AG10803 (cell line): ENCODE measurements at places on chromosomes 5 and 9.

- no peak for DNase-seq
These were observed 136.6 kb upstream of the STC2 start for GRCh38 chr5:173464813-173465212.

DNA sequence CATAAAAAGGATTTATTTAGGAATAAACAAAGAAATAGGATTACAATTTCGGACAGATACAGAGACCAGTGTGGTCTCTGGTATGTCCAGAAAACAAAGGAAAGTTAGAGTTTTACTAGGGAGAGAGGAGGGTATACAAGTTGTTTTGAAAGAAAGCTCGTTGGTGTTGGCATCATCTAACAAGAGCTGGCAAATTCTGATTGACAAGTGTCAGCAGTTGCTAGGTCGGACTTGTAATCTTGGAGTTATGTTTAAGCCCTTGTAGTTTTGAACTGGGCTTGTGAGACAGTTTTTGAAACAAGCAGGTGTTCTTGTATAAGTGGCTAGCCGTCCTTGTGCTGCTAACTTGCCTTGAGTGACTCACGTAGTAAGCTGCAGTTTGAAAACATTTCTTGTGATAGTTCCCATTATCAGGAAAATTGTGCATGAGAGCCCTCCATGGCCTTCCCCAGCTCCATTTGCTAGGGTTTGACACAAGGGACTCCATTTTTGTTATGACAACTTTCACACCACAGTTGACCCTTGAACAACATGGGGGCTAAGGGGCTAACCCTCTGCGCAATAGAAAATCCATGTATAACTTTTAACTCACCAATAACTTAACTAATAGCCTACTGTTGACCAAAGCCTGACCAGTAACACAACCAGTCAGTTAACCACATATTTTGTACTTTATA is 48.1 kb downstream of the ZNF622 start:
- DNase-seq, result no peak

DNA sequence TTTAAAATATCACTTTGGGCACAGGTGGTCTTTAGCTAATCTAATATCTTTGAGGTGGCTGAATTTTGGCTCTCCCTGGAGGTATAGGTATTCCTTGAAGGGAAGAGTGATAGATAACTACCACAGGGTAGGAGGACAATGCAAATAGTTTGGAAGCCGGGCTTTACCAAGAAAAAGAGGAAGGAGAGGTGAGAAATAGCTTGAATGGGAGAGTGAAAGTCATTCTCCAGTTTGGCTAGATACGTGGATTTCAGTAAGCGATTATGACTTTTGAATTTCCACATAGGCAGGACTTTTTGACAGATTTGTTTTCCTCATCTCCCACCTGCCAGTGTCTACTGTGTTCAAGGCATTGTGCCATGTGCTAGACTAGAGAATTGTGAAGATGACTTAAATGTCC is 45.5 kb downstream of the RASA1 start:
- DNase-seq, result no peak

DNA sequence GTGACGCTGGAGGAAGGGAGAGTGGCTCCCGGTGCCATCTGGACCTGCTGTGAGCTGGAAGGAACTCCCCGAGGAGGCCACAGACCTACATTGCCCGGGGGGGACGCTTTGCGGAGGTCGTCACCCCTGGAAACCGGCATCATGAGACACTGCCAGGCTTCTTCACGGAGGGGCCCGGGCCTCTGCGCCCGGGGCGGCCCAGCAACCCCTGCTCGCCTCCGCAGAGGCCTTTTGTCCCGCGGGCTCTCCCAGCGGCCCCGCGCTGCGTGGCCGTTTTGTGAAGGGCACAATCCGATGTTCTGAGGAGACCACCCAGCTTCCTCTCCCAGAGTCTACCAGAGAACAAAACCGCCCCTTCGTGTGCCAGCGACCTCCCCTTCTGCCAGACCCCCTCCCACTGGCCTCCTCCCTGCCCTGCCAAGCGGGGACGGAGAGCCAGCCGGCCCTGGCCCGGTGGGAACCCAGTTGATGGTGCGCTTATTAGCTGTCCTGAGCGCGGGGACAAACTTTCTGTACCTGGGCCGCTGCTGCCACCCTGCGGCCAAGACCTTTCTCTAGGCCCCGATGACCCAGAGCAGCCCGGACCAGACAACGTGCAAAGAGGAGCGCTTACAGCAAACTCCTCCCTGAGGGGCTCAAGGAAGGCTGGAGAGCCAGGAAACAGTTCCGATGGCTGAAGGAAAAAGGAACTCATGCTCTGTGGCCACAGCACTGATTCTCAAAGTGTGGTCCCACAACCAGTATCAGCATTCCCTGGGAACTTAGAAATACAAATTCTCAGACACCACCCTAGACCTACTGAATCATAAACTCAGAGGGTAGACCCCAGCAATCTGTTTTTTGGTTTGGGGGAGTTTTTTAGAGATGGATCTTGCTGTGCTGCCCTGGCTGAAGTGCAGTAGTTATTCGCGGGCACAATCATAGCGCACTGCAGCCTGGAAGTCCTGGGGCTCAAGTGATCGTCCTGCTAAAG is 86.7 kb downstream of the SLC1A3 start:
- peak; percentile 74 for DNase-seq

DNA sequence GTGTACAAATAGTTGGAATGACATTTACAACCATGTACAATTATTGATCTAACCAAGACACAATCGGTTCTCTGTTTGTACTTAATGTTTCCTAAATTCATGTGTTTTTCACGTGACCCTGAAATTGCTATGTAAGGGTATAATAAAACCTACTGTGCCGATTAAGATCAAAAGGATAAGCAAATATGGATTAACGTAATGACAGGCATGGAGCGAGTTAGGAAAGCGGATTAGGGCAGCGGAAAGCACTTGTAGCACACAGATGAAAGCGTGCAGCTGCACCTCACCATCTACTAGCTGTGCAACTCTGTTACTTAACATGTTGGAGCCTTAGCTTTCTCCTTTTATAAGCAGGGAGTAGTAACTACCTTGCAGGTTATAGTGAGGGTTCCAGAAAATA is 38.3 kb upstream of the ZFYVE16 start:
- no peak for DNase-seq

DNA sequence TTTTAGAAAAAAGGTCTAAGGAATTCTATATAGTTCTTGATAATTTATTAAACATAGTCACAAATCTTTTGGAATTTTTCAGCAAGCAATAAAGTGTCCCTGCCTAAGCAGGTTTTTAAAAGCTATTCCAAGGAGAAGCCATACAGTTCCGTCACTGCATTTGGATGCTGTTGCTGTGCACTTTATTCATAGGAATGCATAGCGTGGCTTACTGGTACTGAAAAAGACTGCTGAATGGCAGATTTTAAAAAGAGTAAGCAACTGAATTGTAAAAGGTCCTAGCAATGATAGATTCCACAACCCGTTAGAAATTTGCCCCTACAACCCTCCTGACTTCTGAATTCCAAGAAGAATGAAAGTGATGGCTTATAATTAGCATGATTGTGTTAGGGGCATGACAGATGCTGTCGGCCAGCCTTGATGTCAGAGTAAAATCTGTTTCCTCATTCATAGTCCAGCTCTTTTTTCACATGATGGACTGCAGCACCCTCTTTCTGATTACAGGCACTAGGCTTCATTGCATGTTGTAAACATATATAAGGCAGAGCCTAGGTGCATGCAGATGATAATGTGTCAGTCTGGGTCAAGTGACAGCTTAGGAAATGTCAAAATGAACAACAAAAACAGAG is 227.0 kb downstream of the PDE4D start:
- DNase-seq, result no peak

GRCh38 chr5:57442080-57442839 is 40.4 kb downstream of the ACTBL2 start:
- DNase-seq, result peak; percentile 100

GRCh38 chr9:131277910-131278701 is 1.8 kb upstream of the FAM78A start:
- peak; percentile 78 for DNase-seq

DNA sequence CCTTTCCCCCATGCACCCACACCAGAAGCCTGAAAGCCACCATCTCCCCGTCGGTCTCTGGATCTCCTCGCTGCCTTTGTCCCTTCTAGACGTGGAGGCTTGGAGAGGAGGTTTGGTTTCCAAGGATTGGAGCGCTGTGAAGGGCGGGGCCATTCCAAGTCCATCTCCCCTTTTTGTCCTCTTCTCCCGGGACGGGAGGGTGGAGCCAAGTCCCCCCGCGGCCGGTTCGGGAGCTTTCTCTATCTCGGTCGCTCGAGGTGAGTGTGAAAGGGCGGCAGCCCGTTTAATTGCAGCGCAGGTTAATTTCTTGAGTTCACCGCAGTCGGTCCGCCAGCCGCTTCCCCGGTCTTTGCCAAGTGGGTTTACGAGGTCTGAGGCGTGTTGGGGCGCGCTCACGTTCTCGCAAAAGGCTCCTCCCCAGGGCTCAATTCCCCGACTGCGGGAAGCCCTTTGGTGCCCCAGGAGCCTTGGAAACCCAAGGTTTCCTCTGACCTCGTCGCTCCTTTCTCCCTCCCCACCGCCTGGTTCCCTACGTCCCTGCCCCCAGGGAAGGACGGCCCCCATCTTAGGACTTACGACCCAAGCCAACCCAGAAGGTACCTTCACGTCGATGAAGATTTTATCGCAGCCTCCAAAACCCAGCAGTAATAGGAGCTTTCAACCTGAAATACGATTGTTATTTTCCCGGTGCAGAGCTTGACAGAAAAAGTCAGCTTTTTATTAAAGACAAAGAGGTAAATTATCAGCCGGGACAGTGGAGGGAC is 2.8 kb upstream of the ZNF462 start:
- DNase-seq, result no peak

GRCh38 chr5:77777911-77778310 is 1.8 kb upstream of the TBCA start:
- DNase-seq, result no peak

- no peak for DNase-seq
These were observed 997 bp upstream of the CHD1 start for GRCh38 chr5:98929710-98930298.

- no peak for DNase-seq
These were observed 264.9 kb downstream of the TLE1 start for GRCh38 chr9:81424431-81424830.

DNA sequence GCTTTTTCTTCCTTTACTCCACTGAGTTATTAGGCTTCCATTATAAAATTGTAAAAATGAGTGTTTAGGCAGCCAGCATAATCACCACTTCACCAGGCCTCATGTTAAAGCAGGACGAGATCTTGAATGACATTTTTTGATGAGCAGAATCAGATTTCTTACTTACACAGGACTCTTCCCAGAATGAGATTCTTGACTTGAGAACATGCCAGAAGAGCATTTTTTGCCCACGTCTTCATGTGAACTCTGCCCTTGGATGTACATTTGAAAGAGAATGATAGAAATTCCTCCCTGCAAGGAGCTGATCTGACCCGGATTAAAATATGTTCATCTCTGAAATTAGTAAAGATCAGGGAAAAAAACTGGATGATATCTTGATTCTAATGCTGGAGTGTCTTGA is 212.1 kb upstream of the ADRA1B start:
- peak; percentile 3 for DNase-seq

DNA sequence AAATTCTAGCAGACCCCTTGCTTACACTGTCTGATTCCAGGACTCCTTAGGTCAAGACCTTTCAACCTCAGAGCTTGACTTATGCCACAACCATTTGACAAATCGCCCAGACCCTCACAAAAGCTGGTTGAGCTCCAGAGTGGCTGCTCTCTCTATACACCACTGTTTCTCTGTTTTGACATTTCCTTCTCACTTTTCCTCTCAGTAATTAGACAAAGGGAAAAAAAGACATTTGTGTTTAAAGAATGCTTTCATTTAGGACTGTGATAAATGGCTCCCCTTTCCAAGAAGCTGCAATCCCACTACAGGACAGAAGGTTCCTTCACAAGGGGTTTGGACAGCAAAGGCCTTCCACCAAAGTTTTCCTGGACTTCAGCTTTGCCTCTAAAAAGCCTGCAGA is 601.3 kb downstream of the NR2F1-AS1 start:
- no peak for DNase-seq

DNA sequence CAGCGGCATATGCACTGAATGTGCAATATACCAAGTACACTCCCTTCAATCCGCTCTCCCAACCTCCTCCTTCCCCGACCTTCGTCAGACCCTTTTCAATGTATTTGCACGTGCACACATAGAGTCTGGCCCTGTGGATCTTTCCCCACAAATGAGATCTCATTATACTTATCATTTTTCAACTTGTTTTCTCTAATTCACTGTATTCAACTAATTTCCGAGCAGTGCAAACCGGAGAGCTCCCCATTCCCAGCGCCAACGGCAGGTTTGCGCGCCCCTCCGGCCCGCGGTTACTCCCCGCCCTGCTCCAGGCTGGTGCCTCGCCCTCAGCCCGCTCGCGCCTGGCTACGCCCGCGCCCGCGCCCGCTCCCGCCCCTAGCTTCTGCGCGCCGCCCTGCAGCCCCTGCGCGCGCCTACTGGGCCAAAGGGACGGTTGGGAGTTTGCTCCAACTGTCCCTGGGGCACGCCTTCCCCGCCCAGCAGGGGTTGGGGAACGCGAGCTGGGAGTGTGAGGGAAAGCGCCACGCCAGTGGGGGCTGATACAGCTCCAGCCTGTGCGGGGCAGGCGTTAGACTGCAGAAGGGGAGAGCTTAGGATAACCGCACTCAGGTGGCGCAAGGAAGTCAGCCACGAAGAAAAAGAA is 3.3 kb upstream of the CDC20B start:
- DNase-seq, result no peak

DNA sequence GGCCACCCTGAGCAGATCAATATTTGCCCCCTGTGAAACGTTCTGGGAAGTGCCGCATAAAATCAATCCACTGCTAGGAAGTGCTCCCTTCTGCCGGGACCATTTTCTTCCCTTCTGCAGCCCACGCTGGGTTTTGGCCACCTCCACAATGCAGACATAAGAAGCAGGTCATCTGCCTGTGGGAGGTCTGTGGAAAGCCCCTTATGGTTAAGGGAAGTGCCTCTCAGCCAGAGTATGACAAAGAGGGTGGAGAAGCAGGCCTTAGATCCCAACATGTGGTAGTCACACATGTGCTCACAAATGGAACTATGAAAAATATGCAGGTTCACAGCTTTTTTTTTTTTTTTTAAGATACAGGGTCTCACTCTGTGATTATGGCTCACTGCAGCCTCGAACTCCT is 82.8 kb downstream of the SLC1A3 start:
- peak; percentile 77 for DNase-seq
